ENCODE measurements at places on chromosomes 6 and 20.

DNA sequence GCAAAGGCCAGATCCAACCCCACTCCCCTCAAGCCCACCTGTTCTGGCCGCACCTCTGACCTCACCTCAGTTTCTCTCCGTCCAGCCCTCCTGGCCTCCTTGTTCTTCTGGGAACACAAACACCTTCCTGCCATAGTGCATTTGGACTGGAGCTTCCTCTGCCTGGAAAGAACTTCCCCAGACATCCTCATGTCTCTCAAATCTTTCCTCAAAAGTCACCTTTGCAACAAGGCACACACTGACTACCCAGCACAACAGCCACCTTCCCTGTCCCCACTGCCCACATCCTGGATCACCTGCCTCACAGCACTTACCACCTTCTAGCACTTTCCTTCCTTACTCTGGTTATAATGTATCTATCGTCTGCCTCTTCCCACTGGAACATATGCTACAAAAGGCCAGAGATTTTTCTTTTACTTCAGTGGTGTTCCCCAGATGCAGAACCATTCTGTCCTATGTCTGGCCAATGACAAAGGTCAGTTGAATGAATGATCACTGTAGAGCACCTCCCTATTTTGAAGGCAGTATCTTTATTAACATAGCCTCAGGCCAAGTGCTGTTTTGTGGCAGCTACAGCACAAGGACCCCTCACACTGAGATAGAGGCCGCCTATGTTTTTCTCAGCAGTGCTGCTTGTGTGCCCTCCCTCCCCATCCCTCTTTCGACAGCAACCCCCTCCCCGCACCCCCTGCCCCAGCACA is 4.1 kb downstream of the HLA-B start:
- no peak for DNase-seq

DNA sequence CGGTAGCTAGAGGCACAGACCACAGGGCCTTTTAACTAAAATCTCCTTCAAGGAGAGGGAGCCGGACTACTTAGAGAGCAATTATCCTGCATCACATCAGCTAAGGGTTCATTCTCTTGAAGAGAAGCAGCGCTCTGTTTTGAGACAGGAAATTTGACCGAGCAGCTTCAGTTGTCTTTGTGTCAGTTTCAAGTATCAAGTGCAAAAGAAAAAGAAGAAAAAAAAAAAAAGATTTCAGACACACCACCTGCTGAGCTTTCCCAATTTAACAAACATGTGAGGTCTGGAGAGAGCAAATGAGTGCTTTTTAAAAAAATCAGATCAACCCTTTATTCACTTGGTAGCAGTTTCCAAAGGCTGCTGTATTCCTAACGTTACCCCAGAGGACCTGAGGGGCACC is 273.5 kb upstream of the POU3F2 start:
- no peak for DNase-seq

DNA sequence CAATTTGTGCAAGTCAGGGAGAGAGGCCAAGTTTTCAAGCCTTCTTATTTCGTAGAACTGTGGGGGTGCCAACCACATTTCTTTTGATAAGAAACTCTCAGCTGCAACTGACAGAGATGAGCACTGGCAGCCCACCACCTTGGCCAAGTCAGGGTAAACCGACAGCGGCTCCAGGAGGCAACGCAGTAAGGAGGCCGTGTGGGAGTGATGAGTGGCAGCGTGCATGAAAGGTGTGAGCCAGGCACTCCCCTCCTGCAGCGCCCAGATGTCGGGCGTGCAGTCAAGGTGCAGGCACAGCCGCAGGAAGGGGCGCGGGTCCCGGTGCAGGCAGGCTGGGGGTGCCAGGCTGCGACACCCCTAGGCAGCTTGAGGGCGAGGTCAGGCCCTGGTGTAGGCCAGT is 49.2 kb upstream of the HDAC2 start:
- no peak for DNase-seq

GRCh38 chr20:62368976-62369814 is 2.1 kb upstream of the LAMA5 start:
- DNase-seq: no peak

DNA sequence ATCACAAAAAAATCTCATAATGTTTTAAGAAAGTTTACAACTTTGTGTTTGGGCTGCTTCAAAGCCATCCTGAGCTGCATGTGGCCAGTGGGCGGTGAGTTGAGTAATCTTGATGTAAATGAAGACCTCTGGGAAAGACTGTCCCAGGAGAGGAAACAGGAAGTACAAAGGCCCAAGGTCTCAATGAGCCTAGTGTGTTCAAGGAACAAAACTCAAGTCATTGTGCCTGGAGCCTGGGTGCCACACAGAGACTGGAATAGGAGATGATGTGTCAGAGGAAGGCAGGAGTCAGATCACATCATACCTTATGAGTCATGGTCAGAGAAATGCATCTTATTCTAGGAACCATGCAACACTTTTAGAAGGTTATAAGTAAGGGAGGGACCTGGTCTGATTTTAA is 51.5 kb downstream of the COL19A1 start:
- DNase-seq: no peak

Measured in activated T-cell treated with anti-CD3 and anti-CD28 coated beads for 1 hour (primary cell).